ENCODE measurements at places on chromosomes 4 and X. TPM values are rescaled to one million over a fixed set of nuclear protein-coding genes. Genes with fewer than 3 reads are reported as not detected.

Gene SNX25
- total RNA-seq, result 14.6 TPM

DNA sequence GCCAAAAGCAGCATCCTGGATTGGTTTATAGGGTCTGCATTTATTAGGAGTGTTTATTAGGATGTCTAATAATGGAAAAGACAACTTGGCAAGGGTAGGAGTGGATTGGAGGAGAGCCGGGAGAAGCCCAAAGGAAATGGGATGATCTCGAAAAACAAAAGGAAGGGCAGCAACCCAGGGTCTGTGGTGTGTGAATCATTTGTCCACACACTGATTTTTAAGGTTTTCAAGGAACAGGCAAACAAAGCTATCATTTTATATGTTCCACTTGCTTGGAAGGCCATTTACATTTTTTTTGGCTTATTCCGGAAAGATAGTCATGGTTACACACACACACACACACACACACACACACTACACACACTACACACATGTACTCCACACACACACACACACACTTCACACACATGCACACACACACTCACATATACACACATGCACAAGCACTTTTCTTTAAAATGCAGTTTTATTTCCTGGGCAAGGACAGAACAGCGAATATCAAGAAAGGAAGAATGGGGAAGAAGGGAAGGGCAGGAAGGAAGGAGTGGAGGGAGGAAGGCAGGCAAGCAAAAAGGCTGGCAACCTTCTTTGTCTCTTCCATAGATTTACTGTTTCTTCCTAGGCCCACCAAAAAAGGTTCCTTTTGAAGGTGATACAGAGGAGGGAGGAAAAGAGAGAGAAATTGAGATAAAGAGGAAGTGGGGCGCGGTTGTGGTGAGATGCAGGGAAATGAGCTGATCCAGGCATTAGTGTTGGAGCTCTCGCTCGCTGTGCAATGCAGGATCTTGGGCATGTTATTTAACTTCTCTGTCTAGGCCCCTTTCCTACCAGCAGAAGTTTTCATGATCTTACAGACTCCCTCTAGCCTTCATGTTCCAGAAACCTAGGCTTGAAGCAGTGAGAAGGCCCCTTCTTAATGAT, 88.6 kb upstream of the MAML3 start:
- H3K4me3 ChIP-seq, result no peak overlapping the region
- H3K36me3 ChIP-seq, result no peaks in the 10 kb centered on the region
- peak overlapping the region; percentile 43 for H3K27ac ChIP-seq
- DNase-seq, result peak; percentile 34
- peaks cover 33% of the 10 kb centered on the region for H3K4me1 ChIP-seq

- peak within 1 kb of the TSS; percentile 62 for H3K4me3 ChIP-seq
- peak; percentile 93 for DNase-seq
- H3K36me3 ChIP-seq, result peaks cover 7% of the 10 kb centered on the region
These were observed at the start of gene CSTF2 for GRCh38 chrX:100819837-100820666. CSTF2 (plus strand) TSS chrX:100820391; CDS start chrX:100820417, 26 bp downstream.

- H3K27ac ChIP-seq, result no peak overlapping the region
- DNase-seq, result peak; percentile 55
- H3K36me3 ChIP-seq, result no peaks in the 10 kb centered on the region
- no peak overlapping the region for H3K4me3 ChIP-seq
These were observed 542.2 kb upstream of the EPHA5 start for GRCh38 chr4:66212489-66212888.

GRCh38 chr4:10083331-10083771, 33.2 kb downstream of the WDR1 start:
- no peak overlapping the region for H3K27ac ChIP-seq
- peaks cover 45% of the 10 kb centered on the region for H3K4me1 ChIP-seq
- DNase-seq, result no peak
- no peak overlapping the region for H3K4me3 ChIP-seq
- H3K36me3 ChIP-seq, result peaks cover 98% of the 10 kb centered on the region
- H3K27me3 ChIP-seq, result no peaks in the 10 kb centered on the region

GRCh38 chrX:12128017-12128416, 10.3 kb upstream of the FRMPD4 start:
- no peak overlapping the region for H3K4me3 ChIP-seq
- no peak overlapping the region for H3K27ac ChIP-seq
- DNase-seq, result no peak
- no peaks in the 10 kb centered on the region for H3K27me3 ChIP-seq
- H3K36me3 ChIP-seq, result no peaks in the 10 kb centered on the region
- no peaks in the 10 kb centered on the region for H3K4me1 ChIP-seq

- H3K27me3 ChIP-seq, result peaks cover 8% of the 10 kb centered on the region
- DNase-seq, result no peak
- peaks cover 7% of the 10 kb centered on the region for H3K4me1 ChIP-seq
- no peak overlapping the region for H3K27ac ChIP-seq
These were observed 89.0 kb downstream of the PLAC1 start for GRCh38 chrX:134569306-134569705.

DNA sequence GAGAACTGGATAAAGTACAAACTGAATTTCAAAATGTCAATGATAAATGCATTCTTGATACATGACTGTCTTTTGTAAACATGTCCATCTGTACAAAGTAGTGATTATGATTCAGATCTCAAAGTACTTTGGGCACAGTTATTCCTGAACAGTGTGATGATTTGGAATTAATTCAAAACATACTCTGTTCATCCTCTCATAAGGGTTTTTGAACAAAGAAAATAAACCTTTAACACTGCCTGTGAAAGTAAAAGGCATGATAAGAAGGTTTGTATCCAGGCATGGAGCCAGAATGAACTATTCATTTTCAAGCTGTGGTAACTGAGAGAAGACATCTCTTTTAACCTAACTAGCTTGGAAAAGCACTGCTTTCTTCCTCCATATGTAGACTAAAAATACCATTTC, 883 bp upstream of the KLHL4 start:
- H3K4me1 ChIP-seq, result no peaks in the 10 kb centered on the region
- no peaks in the 10 kb centered on the region for H3K36me3 ChIP-seq
- peak; percentile 8 for DNase-seq
- peaks cover 6% of the 10 kb centered on the region for H3K27me3 ChIP-seq
- H3K4me3 ChIP-seq, result no peak overlapping the region

Measured in muscle of leg (tissue), 16 donors.